ENCODE measurements at places on chromosomes 13 and 19.

DNA sequence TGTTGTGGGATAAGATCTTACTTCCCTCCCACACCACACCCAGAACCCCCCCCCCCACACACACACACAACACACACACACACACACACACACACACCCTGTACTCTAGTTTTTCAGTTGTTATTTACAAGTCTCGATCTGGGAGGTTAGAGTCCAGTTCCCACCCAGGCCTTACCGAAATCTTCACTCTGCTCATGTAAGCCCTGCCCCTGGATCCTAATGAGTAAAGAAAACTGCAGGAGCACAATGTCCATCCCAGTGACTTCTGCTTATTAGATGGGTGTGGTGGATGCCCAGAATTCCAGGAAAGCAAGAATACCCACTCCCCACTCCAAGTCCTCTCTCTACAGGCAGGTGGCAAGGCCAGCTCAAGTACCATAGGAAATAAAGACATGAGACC, 23.0 kb downstream of the STARD13 start:
- DNase-seq: no peak

DNA sequence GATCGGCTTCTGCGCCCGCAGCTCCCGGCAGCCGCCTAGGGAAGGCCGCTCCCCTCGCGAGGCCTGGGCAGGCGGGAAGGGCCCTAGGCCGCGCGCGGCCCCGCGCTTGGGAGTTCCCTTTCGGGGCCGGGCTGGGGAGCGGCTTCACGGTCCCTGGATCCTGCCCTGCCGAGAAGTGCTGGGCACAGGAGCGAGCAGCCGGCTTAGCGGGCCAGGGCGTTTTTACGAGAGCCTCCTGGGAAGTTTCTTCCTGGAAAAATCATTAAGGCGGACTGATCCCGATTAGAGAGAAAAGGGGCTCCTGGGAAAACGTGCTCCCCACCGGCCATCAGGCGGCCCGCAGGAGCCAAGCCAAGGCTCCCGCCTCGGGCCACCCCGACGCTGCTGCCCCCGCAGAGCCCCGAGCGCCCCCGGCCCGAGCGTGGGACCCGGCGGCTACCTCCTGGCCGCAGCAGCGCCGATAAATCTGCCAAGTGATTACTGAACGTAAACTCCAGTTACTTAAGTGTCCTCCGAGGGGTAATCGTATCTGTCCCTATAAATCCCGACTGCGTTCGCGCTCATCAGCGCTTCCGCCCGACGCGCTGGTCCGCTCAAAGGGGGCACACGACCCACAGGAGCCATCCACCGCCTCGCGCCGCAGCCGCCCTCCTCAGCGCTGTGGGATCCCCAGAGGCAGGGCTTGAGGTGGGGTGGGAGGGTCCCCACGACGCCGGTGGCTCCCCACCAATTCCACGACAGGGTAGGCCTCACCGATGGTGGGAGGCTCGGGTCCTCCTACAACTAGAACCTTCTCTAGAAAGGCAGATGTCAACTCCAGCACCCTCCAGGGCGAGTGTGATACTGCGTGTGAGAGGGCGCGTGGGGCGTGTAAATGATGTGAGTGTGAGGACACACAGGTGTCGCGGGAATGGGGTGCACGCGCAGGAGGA, 2.8 kb downstream of the ZIC5 start:
- DNase-seq: no peak

- DNase-seq: no peak
Observed at GRCh38 chr13:88068975-88069374, 397.8 kb downstream of the SLITRK5 start.

GRCh38 chr19:42368360-42368759, 21.7 kb downstream of the CNFN start:
- DNase-seq: no peak

GRCh38 chr13:33775339-33776108, 42.4 kb upstream of the RFC3 start:
- no peak for DNase-seq

DNA sequence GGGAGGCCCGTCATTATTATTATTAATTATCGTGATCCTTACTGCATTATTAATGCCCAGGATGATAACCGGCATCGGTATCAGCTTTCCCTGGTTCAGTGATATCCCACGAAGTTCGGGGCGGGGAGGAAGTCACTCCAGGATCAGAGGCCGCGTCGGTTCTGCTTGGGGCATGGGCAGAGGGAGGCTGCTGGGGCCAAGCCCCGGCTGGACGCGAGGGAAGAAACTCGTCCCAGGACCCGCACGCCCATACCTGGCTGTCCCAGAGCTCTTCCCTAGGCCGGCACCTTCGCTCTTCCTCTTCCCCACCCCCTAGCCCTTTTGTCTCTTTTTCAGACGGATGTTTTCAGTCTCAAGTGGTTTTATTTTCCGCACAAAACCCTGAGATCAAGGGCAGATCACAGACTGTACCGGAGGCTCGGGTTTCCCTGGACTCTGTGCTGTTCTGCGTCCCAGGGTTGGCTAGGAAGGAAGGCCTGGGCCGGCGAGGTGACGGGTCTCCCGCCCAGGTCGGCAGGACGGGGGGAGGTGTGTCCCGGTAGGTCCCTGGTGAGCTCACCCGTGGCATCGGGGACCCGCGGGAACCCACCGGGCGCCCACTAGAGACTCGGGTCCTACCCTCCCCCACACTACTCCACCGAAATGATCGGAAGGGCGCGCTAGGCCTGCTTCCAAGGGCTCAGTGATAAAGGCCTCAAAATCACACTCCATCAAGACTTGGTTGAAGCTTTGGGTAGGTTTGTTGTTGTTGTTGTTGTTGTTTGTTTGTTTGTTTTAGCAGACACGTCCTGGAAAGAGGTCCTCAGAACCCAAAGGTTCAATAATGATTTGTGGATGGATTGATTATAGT, 7.9 kb downstream of the ZIC2 start:
- no peak for DNase-seq

DNA sequence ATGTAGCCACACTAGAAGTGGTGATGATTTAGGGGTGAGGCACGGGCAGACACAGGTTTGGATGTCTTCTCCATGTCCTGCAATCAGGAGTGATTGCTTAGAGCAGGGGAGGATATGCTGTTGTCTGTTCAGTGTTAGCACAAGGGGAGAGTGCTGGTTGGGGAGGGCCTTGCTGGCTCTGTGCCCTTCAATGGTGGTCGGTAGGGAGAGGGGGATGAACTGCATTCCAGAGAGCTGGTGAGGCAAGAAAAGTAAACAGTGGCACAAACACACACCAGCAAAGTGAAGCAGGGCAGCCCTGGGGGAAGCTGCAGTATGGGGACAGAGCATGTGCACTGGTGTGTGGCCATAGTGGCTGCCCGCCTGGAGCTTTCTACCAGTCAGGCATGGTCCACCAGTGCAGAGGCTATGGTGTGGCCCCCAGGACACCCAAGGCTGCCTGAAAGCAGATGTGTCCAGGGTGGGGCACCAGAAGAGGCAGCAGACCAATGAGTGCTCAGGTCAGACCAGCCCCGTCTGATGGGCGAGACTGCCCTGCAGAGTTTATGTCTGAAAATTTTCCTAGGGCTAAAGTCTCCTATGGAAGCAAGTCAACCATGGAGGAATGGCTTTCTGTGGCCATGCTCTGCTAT, 1676.9 kb downstream of the PCDH9 start:
- DNase-seq: no peak

Data from vagina (tissue), 2 donors.